A549 treated with Hydrocortisone at 1 μM for 4 hours (cell line): ENCODE measurements at places on chromosomes 3 and 15. TPM values are rescaled to one million over a fixed set of nuclear protein-coding genes. Genes with fewer than 3 reads are reported as not detected.

Gene IP6K2
- total RNA-seq = 48.8 to 54.4 TPM (median 52.6 TPM) in 5 replicates

Gene ACTR8
- total RNA-seq = 11.9 to 18.0 TPM (median 16.6 TPM) in 5 replicates

Gene RHCG
- 41.3 to 50.1 TPM (median 43.6 TPM) in 5 replicates for total RNA-seq

Gene CCDC80
- 39.4 to 77.3 TPM (median 60.3 TPM) in 5 replicates for total RNA-seq

Gene RTP4
- not detected in 5 replicates for total RNA-seq

Gene PAK6
- 0.17 to 0.45 TPM (median 0.29 TPM) in 5 replicates for total RNA-seq
